ENCODE measurements at places on chromosomes 12 and 14. TPM values are rescaled to one million over a fixed set of nuclear protein-coding genes. Genes with fewer than 3 reads are reported as not detected.
A peak's percentile ranks its signal among the peaks of the same experiment; 100 is the strongest.

PTPN21 gene
- total RNA-seq = 0.16 TPM

KRT6B gene
- total RNA-seq = not detected

JPH4 gene
- not detected for total RNA-seq

TAS2R14 gene
- 0.94 TPM for total RNA-seq

DPF3 gene
- total RNA-seq = 0.39 TPM

PLD4 gene
- not detected for total RNA-seq

CLEC9A gene
- not detected for total RNA-seq

GRCh38 chr12:54162741-54163140, 26.0 kb downstream of the SMUG1 start:
- H3K27me3 ChIP-seq = peaks cover 25% of the 10 kb centered on the region
- H3K4me3 ChIP-seq = no peak overlapping the region
- no peak for DNase-seq

DNA sequence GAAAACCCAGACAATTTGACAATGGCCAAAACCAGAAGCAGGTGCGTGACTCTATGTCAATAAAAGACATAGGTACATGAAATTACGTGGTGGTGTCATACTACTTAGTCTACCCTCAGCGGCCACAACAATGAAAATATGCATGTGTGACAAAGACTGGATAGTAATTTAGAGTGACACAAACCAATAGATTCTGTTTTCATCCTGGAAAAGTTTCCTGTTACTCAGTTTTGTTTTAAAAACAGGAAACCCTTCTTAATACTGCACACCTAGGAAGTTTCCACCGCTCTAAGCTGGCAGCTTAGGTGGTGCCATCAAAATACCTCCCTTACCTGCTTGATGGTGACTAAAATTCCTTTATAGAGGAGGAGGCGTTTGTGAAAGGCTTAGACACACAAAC, 15.1 kb downstream of the POU6F1 start:
- H3K27me3 ChIP-seq = no peaks in the 10 kb centered on the region
- H3K4me3 ChIP-seq = no peak overlapping the region
- peaks cover 8% of the 10 kb centered on the region for H3K36me3 ChIP-seq
- DNase-seq = peak; percentile 34
- H3K4me1 ChIP-seq = peaks cover 19% of the 10 kb centered on the region
- H3K27ac ChIP-seq = peak overlapping the region; percentile 71

DNA sequence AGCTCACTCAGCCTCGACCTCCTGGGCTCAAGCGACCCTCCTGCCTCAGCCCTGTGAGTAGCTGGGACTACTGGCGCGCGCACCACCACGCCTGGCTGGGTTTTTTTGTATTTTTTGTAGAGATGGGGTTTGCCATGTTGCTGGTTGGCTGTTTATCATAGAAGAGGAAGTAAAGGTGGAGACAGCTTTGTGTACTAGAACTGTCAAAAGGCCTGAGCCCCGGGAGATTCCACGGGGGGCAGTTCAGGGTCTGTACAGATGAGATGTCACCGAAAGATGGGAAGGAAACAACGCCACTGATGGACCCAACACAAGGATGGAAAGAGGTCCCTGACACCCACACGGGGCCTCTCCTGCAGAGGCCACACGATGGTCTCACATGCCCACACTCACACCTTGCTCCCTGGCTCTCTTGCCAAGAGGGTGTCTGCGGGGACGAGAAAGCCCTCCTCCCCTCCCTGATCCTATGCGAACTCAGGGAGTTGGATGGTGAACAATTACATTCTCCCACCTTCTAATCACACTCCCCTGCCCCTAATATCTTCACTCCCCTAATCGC, 66.6 kb downstream of the KDM2B start:
- peaks cover 4% of the 10 kb centered on the region for H3K36me3 ChIP-seq
- no peaks in the 10 kb centered on the region for H3K27me3 ChIP-seq
- DNase-seq = no peak
- no peak overlapping the region for H3K27ac ChIP-seq

- H3K36me3 ChIP-seq = peaks cover 38% of the 10 kb centered on the region
- DNase-seq = no peak
- H3K4me1 ChIP-seq = no peaks in the 10 kb centered on the region
- no peak overlapping the region for H3K27ac ChIP-seq
Measured at GRCh38 chr12:131766382-131767107, 55.7 kb downstream of the SFSWAP start.

DNA sequence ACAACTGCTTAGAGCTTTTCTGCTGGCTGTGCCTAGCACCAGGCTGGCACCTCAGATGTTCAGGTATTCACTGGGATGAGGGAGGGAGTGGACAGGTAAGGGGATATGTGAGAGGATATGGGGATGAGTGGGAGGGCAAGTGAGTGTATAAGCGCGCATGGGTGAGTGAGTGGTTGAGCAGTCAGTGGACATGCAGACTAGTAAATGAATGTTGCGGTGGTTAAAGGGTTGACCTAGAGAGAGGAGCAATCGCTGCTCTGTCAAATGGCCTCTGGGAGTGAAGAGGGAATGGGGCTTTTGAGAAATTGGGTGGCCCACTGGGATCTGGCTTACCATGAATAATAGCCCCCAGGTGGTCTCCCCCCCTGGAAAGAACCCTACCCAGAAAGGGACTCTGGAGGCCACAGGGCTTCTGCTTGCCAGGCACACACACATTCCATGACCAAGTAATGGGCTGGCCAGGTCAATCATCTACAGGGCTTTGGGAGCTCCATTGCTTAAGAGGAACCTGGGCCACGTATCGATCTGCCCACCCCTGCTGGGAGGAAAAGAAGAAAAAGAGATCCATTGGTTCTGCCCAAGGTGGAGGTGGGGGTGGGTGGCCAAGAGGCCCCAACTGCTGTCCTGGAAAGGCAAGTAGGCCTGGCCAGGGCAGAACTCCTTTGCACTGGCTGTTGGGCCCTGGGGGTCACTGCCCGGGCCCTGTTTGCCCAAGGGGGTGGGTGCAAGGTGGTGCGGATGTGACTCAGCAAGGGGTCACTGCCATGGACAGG, 30.8 kb upstream of the ZFP36L1 start:
- DNase-seq = no peak
- peaks cover 35% of the 10 kb centered on the region for H3K4me1 ChIP-seq
- no peaks in the 10 kb centered on the region for H3K36me3 ChIP-seq
- no peak overlapping the region for H3K4me3 ChIP-seq

DNA sequence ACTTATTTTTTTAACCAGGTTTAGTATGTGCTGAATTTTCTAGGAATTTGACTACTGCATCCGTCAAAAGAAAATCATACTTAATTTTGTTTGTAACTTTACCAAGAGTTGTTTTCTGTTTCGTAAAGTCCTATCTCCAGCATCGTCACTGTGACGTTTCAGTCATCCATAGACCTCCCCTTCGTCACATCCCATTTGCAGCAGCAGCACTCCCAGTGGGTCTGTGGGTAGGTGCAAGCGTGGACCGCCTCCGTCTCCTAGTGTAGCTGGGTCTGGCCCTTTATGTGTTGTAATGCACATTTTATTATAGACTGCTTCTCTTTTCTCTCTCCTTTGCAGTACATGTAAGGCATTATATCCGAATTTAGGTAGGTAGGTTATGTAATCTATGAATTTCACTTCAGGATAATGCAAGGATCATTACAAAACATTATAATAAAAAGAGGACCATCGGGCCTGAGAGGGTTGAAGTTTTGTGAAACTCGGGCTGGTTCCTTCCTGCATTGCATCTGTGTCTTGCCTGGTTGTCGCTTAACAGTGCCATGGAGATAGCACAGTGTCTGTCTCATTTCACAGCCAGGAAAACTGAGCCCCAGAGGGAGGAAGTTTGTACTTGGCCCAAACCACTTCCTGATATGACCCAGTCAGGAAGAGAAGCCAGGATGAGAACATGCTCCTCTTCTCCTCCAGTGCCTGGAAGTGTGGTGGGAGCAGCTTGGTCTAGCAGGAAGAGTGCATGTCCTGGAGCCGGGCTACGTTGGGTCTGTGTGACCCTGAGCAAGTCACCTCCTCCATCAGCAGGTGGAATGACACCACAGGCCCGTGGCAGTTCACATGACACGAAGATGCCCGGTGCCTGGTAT, 41.3 kb downstream of the EVL start:
- H3K36me3 ChIP-seq = peaks cover 59% of the 10 kb centered on the region
- peaks cover 82% of the 10 kb centered on the region for H3K4me1 ChIP-seq
- peak; percentile 81 for DNase-seq
- H3K27me3 ChIP-seq = no peaks in the 10 kb centered on the region
- H3K27ac ChIP-seq = peak overlapping the region; percentile 92
- H3K4me3 ChIP-seq = peak overlapping the region; percentile 56

- no peak overlapping the region for H3K4me3 ChIP-seq
- no peak overlapping the region for H3K27ac ChIP-seq
- H3K27me3 ChIP-seq = peaks cover 4% of the 10 kb centered on the region
- DNase-seq = no peak
- peaks cover 17% of the 10 kb centered on the region for H3K4me1 ChIP-seq
Measured at GRCh38 chr12:27539191-27539631, 15.2 kb downstream of the PPFIBP1 start.

- no peak for DNase-seq
- no peaks in the 10 kb centered on the region for H3K27me3 ChIP-seq
- H3K36me3 ChIP-seq = peaks cover 29% of the 10 kb centered on the region
- peaks cover 41% of the 10 kb centered on the region for H3K4me1 ChIP-seq
- peak overlapping the region; percentile 92 for H3K4me3 ChIP-seq
- peak overlapping the region; percentile 91 for H3K27ac ChIP-seq
Measured at GRCh38 chr12:52050116-52050757, 1.0 kb upstream of the NR4A1 start.

DNA sequence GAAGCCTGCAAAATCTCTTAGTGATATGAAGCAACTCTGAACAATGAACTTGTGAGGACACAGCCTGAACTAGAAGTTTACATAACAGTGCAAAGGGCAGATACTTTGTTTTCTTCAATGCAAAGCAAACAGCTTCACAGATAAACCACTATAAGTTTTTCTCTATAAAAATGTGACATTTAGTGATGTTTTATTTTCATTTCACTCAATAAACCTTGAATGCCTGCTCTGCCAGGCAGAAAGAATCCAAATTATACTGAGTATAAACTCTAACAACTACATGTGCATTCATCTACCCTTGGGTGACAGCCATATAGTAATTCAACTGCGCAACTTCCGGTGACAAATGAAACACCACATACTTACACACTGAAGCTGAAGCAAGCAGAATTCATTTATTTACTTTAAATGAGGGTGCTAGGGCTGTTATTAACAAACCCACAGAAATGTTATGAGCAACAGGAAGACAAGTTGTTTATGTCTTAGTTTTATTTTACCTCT, 10.3 kb downstream of the DCP1B start:
- DNase-seq = peak; percentile 21
- peaks cover 37% of the 10 kb centered on the region for H3K4me1 ChIP-seq
- H3K36me3 ChIP-seq = peaks cover 41% of the 10 kb centered on the region

DNA sequence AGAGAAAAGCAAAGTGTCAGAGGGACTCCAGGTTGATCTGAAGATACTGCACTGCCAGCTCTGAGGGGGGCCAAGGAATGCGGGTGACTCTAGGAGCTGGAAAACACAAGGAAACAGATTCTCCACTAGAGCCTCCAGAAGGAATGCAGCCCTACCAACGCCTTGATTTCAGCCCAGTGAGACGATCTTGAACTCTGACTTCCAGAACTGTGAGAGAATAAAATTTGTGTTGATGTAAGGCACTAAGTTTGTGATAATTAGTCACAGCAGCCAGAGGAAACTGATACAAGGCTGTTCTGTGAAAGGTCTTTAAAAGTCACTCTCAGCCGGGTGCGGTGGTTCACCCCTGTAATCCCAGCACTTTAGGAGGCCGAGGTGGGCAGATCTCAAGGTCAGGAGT, 34.2 kb downstream of the CKAP4 start:
- H3K36me3 ChIP-seq = no peaks in the 10 kb centered on the region
- DNase-seq = no peak
- H3K27ac ChIP-seq = no peak overlapping the region
- H3K4me3 ChIP-seq = no peak overlapping the region
- peaks cover 31% of the 10 kb centered on the region for H3K27me3 ChIP-seq

GRCh38 chr12:212715-213526, 1.0 kb downstream of the SLC6A12 start:
- H3K27me3 ChIP-seq = peaks cover 31% of the 10 kb centered on the region
- H3K4me3 ChIP-seq = no peak overlapping the region
- H3K4me1 ChIP-seq = no peaks in the 10 kb centered on the region
- no peaks in the 10 kb centered on the region for H3K36me3 ChIP-seq

DNA sequence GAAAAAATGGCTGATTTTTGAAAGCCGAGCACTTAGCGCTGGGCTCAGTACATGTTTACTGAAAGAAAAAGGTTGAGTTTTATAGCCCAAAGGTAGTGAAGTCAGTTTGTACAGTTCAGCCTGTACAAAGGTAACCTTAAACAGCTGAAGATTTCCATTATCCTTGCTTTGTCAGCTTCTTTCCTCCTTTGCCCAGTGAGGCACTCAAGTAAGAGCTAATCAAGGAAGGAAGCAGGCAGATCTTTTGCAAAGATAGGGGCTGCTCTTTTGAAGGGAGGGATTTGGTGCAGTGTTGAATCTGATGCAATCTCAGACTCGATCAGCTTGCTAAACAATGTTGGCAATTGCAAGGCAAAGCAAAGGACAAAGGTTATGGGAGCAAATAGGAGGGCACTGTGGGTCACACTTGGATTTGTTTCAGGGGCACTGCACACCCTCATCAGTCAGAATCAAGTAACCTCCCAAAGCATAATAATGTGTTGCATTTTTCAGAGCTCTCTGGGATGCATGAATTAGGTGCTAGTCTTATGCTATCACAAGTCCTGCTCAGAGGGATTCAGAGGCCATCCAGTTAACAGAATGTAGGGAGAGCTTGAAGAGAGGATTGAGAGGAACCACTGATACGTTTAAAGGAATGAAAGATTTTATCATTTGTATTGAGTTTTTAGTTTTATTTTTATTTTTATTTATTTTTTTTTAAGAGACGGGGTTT, 44.4 kb downstream of the ANO6 start:
- no peaks in the 10 kb centered on the region for H3K36me3 ChIP-seq
- no peaks in the 10 kb centered on the region for H3K27me3 ChIP-seq
- no peak overlapping the region for H3K4me3 ChIP-seq
- DNase-seq = no peak

- DNase-seq = no peak
- no peaks in the 10 kb centered on the region for H3K4me1 ChIP-seq
- H3K4me3 ChIP-seq = no peak overlapping the region
- no peak overlapping the region for H3K27ac ChIP-seq
- no peaks in the 10 kb centered on the region for H3K27me3 ChIP-seq
Measured at GRCh38 chr12:61991661-61992060, 268.5 kb upstream of the USP15 start.

- H3K27ac ChIP-seq = no peak overlapping the region
- no peaks in the 10 kb centered on the region for H3K4me1 ChIP-seq
- no peak for DNase-seq
- no peak overlapping the region for H3K4me3 ChIP-seq
- H3K27me3 ChIP-seq = no peaks in the 10 kb centered on the region
Measured at GRCh38 chr12:88122666-88123065, 19.2 kb downstream of the CEP290 start.

Data from activated CD4-positive, alpha-beta T cell treated with anti-CD3 and anti-CD28 coated beads for 36 hours (primary cell).